SW 1271 (cell line): ENCODE measurements at places on chromosomes 7 and 10.

- DNase-seq, result no peak
Observed at GRCh38 chr10:16520900-16521299, 779 bp downstream of the C1QL3 start.

- no peak for DNase-seq
Observed at GRCh38 chr10:62866451-62866850, 50.3 kb upstream of the EGR2 start.

- no peak for DNase-seq
Observed at GRCh38 chr7:44100458-44101302, 3.5 kb upstream of the AEBP1 start.

DNA sequence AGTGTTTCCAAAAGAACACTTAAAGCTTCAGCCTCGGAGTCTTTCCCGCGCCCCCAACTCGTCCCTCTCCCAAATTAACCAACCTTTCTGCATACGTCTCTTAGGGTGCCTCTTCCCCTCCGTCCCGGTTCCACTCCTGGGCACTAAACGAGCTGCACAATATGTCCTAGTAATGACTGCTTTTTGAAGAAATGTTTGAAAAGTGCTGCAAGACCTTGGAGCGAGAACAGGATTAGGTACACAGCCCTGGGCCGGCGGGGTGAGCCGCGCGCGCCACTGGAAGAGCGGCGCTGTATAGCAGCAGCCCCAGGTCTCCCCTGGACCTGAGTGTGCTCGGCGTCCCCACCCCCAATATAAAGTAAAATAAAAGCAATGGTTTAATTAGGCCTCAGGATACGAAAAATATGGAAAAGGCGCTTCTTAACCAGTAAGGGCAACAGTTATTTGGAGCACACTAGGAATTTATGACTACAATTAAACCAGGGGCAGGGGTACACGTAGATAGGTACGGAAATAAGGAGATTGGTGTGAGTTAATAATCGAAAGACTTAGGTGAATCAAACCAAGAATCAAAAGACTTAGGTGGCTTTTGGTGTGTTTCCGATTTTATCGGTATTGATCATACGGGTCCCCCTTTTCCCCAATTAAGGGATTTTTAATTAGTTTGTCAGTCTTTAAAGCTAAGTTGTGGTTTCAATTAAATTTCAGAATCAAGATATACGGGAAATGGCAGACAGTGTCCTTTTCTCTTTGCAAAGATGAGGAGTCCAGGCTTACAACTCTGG, 1.9 kb downstream of the TET1 start:
- DNase-seq, result no peak

GRCh38 chr10:96402417-96403305, 43.9 kb upstream of the OPALIN start:
- DNase-seq, result no peak

DNA sequence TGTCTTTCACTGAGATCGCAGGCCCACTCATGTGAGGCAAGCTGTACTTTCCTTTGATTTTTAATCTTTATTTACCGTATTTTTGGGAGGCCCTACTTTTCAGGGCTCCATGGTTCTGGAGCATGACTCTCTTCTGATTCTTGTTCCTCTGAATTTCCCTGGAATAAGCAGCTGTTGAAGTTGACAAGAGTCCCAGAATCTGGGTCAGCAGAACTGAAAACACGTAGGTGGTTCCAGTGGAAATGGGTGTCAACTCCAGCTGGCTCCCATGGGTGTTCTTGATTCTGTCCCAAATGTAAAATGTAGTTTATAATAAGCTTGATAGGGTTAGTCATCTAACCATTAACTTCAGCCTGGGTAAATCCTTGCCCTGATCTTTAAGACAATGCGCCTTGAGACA, 409.4 kb downstream of the GATA3 start:
- no peak for DNase-seq

GRCh38 chr7:47337531-47337930, 244.4 kb downstream of the TNS3 start:
- no peak for DNase-seq

- DNase-seq, result no peak
Observed at GRCh38 chr7:48876087-48876486, 48.3 kb upstream of the CDC14C start.

DNA sequence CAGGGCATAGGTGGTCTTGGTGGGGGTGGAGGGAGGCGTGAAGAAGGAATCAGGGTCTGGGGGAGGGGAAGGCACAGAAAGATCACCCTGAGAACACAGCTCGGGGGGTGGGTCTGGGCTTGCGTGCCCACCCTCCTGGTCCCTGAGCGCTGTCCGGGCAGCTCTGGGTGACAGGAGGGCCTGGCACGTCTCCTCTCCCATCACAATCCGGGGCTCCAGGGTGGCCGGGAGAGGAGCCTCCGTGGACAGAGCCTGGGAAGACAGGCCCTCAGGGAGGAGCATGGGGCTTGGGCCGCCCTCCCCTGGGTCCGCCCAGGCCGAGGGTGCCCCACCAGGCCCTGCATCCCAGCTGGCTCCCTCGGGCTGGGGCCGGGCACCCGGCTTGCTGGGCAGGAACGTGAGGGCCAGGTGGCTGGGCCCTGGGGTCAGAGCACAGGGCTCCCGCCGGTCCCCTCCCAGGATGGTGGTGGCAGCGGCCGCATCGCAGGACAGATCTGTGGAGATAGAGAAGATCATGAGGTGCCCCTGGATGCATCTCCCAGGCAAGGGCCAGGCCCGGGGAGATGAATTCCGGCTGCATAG, 3.1 kb downstream of the NACAD start:
- no peak for DNase-seq

DNA sequence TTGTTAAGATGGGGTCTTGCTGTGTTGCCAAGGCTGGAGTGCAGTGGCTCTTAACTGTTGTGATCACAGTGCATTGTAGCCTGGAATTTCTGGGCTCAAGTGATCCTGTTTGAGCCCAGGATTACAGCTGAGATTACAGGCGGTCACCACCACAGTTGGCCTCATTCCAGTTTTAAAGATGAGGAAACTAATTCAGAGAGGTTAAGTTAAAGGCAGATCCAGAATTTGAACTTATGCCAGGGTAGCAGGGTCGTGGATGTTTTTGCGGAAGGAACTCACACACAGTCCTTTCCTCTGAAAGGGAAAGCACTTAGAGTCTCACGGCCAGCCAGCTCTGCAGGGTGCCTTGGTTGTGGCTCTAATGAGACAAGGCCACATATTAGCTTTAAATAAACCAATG, 84.7 kb downstream of the MMRN2 start:
- DNase-seq, result no peak

- no peak for DNase-seq
Observed at GRCh38 chr7:38905056-38905759, 3.8 kb downstream of the VPS41 start.

- DNase-seq, result no peak
Observed at GRCh38 chr10:129768437-129769355, 195.4 kb downstream of the EBF3 start.

GRCh38 chr10:14063531-14064285, 267.0 kb downstream of the FRMD4A start:
- DNase-seq, result no peak

DNA sequence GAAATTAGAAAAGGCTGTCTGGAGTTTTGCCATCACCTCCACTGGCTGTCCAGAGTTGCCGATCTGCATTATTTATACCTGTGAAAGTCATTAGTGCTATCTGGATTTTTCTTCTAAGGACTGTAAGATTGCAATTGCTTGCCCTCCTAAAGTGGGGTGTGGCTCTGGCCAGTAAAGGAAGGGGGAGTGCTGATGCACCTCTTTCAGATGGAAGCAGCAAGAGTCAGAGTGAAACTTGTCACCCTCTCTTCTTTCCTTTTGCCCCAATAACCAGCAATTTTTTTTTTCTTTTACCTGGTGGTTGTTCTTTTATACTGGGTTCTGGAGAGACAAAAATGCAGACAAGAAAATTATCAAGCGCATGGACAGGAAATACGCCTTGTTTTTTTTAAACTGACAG, 527.4 kb upstream of the NRP1 start:
- DNase-seq, result no peak

GRCh38 chr7:95687759-95688343, 84.5 kb upstream of the DYNC1I1 start:
- no peak for DNase-seq

GRCh38 chr7:141701489-141702046, 398 bp downstream of the DENND11 start:
- DNase-seq, result peak; percentile 7

DNA sequence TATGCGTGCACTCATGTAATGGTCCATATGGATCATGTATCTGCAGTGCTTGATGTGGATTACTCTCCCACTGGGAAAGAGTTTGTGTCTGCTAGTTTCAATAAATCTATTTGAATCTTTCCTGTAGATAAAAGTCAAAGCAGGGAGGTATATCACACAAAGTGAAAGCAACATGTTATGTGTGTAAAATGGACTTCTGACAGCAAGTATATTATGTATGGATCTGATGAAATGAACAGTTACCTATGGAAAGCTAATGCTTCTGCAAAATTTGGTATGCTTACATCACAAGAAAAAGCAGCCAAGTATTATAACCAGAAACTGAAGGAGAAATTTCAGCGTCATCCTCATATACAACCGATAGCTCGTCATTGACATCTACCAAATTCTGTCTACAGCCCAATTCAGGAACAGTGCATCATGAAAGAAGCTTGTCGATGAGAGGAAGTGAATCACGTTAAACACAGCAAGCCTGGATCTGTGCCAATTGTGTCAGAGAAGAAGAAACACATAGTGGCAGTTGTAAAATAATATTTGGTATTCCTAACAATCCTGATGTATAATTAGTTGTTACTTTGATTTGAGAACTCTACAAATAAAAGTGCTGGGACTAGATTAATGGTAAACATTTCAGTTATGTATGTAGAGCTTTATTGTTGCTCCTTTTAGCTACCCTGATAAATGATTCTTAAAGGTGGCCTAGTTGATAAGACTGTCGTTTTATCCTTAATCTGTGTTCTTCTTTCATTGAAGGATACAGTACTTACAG, 14.2 kb upstream of the SYPL1 start:
- peak; percentile 6 for DNase-seq

GRCh38 chr7:37287131-37287855, 161.4 kb downstream of the ELMO1 start:
- DNase-seq, result no peak

- DNase-seq, result no peak
Observed at GRCh38 chr10:70662362-70663220, 9.7 kb upstream of the ADAMTS14 start.

GRCh38 chr7:2539031-2539911, 16.1 kb downstream of the BRAT1 start:
- no peak for DNase-seq

DNA sequence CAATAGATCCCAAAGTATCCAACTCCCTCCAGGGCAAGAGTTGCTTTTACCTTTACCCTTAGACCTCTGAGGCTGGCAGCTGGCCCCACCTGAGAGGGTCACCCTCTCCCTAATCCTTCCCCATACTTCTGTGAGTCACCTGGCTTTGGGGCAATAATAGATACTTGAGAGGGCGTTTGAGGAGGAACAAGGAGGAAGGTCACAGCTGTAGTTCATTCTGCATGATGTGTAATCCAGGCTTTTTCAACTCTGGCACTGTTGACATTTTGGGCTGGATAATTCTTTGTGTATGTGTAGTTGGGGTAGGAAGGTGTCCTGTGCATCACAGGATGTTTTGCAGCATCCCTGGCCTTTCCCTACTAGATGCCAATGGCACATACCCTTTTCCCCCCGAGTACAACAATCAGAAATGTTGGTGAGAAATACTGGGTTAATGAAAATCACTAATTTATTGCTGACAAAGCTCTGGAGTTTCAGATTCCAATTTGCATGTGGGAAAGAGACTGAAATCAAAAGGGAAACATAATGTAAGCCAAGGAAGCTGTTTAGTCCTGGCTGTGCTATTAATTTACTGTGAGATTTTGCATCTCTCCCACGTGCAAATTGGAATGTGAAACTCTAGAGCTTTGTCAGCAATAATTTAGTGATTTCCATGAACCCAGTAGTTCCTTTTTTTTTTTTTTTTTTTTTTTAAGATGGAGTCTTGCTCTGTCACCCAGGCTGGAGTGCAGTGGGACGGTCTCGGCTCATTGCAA, 3.6 kb downstream of the BLVRA start:
- DNase-seq, result no peak

GRCh38 chr10:17516376-17516775, 62.0 kb upstream of the ST8SIA6 start:
- no peak for DNase-seq

DNA sequence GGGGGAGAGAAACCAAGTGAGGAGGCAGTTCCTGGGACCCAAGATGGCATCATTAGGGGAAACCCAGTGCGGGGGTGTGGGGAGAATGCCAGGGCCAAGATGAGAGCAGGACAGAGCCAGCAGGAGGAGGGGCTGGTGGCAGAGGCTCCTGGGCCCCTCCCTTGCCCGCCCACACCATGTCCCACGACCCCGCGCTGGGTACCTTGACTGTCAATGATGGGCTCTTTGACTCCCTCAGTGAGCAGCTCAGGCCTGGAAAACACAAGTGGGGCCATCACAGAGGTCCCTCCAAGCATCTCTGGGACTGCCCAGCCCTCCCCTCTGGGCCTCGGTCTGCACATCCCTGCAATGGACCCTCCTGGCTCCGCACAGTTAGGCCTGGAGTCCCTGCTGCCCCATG, 75.4 kb downstream of the RABGEF1 start:
- no peak for DNase-seq

DNA sequence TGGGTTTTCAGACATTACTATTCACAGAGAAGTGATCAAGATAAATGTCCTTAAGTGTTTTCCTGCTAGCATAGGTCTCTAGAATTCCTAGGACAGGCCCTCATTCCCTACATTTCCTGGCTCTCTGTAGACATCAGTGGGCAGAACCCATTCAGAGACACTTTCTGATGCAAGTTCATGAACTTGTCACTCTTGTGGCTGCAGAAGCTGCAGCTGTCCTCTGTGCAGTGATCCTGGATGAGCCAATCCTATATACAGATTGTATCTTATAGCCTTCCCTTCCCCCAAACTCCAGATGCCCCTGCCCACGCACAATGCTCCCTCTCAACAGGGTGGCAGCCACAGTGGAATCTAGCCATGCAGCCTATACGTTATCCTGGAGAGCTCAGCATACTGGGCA, 12.6 kb upstream of the GRB10 start:
- DNase-seq, result no peak

DNA sequence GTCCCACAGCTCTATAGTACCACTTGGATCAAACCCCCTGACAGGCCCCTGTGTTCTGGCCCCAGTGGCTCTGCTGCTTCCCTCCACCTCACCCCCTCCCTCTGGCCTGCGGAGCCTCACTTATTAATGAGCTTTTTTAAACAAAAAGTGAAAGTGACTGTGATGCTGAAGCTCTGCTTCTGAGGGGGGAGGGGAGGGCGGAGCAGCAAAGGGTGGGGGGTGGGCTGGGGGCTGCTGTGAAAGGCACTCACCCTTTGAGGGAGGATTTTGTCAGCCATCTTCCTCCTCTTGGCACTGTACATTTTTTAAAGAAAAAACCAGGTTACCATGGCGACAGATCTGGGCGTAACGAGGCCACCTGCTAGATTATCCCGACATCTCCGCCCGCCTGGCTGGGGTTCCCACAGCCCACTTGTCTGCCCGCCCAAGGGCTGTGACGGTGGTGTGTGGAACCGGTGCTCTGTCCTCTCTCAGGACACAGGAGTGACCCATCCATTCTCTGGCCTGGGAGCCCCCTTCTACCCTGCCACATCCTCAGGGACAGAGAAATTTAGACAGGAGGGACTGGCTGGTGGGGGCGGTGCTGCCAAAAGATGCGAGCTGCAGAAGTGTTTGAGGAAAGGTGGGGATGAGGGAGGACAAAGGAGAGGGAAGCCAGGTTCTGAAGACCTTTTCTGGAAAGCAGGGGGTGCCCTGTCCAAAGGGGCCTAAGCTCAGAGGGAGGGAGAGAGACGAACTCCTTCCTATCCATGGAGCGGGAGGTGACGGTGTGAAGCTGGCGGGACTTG, 4.9 kb downstream of the SMARCD3 start:
- DNase-seq, result no peak

- no peak for DNase-seq
Observed at GRCh38 chr10:23441251-23441650, 2.4 kb downstream of the OTUD1 start.

GRCh38 chr10:49550563-49550962, 11.6 kb upstream of the ERCC6 start:
- DNase-seq, result peak; percentile 6
